ENCODE measurements at places on chromosomes 13 and 19.

- no peak for DNase-seq
Measured at GRCh38 chr13:78593652-78594455, 9.5 kb downstream of the POU4F1 start.

DNA sequence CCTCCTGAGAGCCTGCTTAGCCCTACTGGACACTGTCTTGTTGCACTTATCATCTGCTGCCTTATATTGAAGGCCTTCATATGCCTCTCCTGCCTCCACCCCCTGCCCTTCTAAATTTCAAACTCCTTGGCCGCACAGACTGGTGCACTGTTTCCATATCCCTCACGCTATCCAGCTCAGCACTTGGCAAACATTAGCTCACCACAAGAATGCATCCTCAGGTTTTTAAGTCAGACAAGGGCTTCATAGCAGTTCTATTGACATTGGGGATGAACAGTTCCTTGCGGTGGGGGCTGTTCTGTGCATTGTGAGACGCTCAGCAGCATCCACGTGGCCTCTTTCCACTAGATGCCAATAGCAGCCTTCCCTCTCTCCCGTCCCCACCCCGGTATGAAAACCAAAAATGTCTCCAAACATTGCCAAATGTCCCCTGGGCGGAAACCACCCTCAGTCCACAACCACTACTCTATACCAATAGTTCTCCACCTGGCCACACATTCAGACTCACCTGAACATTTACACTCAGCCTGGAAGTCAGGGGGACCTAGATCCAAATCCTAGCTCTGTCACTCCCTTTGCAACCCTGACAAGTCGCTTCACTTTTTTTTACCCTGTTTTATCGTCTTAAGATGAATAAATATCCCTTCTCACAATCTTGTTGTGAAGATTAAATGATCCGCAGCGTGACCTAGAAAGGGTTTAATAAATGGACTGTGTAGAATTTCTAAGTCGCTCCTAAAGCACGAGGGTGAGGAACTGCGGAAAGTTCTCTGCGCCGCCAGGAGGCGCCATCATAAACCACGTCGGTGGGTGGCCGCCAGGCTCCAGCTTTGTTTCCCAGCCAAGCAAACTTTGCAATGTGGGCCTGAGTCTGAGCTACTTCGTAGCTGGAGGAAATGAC is 3.6 kb upstream of the CEACAM3 start:
- DNase-seq = peak; percentile 15

GRCh38 chr13:104327211-104327610 is 1261.0 kb upstream of the SLC10A2 start:
- no peak for DNase-seq

GRCh38 chr19:12946731-12947496 is 1.3 kb downstream of the RAD23A start:
- DNase-seq = no peak

DNA sequence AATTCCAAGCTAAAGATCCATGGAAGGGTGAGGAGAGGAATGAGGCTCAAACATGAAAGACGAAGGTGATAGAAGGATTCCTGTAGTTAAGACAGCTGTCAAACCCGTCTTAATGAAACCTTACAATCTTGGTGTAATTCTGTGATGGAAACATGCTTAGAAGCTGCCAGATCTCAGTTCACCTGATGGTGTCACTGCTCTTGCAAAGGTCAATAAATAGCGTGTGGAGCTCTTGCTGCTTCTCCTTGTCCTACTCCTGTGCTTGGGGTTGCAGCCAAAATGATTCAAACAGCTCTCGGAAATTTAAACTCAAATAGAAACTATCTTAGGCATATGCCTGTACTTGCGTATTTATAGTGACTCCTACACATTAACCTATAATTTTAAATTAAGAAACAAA is 1705.0 kb downstream of the OLFM4 start:
- DNase-seq = no peak

DNA sequence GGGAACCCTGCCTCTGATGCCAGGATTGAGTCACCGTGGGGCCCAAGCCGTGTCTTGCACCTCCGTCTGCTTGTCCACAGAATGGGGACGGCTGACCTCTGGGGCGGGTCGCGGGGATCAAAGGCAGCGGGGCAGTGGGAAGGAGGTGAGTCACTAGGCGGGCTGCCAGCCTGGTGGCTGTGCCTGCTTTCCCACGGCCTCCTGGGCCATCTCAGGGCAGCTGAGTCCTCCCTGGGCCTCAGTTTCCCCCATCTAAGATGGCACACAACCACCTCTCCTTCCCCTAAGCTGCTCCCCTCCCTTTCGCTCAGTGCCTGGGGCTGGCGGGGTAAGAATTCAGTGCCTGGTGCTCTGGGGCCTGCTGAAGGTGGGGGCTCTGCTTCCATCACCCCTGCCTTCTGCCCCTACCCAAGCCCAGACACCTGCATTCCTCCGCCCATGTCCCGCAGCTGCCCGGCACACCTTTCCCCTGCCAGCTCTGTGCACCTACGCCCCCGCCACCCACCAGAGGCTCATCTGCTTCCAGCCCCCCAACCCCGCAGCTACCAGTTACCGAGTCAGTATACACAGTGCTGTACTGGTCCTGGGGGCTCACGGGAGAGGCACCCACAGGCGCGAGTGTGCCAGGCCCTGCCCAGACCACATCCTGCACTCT is 3.5 kb downstream of the MKNK2 start:
- DNase-seq = no peak

- no peak for DNase-seq
Measured at GRCh38 chr13:101258071-101258470, 158.2 kb downstream of the NALCN start.

DNA sequence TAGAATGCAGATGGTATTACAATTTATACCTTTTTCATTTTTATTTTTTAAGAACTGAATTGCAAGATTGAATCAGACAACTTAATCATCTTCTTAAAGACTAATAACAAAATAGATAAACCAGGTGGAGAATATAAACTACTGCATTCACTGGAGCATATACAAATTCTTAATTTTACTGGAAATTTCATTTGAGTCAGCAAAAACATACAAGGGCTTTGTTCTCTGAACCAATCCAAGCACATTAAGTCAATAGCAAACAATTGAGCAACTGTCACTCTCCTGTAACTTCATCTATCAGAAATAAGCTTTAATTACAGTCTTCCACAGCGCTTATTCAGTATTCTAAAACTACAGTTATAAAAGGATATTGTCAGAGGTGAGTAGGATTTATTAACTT is 167.4 kb upstream of the OBI1 start:
- DNase-seq = no peak

DNA sequence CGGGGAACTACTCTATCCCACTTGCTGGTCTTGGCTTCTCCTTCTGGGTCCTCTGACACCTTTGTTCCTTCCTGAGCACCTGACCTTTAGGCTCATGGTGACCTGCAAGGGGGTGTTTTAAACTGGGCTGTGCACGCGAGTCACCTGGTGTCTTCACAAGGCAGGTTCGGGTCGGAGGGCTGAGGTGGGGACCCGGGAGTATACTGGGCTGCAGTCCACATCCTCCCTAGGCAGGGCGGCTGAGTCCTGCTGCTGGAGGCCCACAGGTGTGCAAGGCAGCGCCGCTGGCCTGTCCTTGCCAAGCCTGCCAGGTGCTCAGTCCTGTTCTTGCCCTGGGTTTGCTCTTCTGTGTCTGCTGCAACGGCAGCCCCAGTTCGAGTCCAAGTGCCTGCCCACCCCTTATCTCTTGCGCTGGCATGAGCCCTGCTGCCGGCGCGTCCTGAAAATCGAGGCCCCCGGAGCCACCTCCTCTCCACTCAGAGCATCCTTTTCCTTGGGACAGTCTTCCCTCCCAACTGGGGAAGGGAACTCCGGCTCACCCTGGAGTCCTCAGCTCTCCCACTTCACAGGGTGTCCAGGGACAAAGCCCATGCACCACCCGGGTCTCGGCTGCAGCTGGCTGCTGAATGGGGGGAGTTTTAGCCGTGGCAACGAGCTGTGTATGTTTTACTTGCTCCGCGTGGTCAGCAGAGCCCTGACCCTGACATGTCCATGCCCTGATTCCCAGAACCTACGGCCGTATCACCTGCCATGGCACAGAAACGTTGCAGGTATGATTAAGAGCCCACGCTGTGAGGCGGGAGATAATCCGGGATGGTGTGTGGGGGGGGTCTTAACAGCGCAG is 193.5 kb downstream of the TEX29 start:
- no peak for DNase-seq

DNA sequence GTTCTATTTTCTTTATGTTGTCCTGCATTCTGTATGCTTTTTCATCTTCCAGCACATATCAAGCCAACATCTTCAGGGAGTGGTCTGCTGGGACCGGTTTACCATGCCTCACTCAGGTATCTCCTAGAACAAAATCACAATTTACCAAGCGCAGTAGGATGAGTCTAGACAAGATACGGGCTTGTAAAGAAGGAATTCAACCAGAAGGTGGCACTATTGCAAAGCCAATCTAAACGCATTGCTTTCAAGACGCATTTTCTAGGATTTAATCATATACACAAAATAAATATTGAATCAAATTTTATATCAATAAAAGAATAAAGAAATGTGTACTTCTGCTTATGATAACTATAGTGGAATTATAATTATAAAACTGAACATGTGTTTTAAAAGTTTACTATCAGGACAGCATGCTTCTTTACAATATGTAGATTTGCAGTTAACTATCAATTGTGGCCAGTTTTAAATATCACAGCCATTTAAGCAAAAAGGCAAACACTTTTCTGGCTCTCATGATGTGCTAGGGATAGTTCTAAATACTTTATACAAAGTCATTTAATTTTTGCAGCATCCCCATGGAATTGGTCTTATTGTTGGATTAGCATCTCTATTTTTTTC is 16.1 kb upstream of the TPP2 start:
- no peak for DNase-seq

GRCh38 chr13:27347211-27347772 is 76.7 kb downstream of the RASL11A start:
- no peak for DNase-seq

DNA sequence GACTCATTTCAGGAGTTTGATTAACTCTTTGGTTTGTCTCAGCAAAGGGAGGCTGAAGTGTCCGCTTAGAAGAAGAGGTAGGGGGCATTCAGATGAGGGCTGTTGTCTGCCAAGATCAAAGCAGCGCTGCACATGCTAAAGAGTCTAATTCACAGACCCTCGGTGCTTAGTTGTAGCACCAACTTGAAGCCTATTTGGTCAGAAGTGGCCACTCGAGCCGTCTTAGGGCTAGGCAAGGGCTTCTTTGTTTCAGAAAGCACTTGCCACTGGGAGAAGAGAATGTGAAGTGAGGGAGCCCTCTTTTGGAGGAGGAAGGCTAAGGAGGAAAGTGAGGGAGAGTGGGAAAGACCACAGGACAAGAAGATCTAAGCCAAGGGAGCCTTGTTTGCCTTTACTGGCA is 313.4 kb upstream of the TMTC4 start:
- DNase-seq = no peak

DNA sequence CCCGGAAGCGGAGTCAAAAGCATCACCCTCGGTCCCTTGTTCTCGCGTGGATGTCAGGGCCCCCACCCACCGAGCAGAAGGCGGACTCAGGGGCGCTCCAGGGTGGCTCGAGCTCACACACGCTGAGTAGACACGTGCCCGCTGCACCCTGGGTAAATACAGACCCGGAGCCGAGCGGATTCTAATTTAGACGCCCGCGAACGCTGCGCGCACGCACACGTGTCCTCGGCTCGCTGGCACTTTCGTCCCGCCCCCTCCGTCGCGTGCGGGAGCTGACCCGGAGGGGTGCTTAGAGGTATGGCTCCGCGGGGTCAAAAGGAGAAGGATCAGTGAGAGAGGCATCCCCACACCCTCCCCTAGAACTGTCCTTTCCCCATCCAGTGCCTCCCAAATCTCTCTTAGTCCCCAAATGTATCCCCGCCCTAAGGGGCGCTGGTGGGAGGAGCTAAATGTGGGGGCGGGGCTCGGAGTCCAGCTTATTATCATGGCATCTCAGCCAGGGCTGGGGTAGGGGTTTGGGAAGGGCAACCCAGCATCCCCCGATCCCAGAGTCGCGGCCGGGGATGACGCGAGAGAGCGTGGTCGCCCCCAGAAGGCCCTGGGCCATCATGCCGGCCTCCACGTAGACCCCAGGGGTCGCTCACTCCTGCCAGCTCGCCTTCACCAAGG is 451 bp upstream of the ICAM5 start:
- DNase-seq = no peak

DNA sequence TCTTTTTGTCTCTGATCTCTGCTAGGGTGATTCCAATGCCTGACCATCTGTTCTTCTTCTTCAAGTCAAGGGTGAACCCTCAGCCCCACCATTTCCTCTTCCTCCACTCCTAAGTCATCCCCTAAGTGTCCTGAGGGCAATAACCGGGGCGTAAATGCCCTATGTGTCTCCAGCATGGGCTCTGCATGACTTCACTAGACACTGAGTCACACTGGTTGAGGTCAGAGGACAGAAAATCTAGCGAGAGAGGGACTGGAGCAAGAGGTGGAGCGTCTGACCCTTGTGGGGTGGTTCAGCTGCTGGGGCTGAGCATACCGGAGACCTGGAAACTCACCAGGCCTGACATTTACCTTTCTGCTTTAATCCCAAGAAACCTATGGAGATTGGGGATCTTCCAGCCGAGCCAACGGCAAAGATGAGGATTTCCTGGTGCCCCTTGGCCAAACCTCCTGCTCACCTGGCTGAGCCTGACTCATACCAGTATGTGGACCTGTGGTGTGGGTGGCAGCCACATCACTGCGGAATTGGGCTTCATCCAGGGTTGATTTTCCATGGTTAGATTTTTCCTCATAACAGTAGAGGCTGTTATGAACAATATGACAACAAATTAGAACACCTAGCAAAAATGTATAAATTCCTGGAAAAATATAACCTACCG is 26.9 kb downstream of the SCGB2B2 start:
- DNase-seq = no peak

DNA sequence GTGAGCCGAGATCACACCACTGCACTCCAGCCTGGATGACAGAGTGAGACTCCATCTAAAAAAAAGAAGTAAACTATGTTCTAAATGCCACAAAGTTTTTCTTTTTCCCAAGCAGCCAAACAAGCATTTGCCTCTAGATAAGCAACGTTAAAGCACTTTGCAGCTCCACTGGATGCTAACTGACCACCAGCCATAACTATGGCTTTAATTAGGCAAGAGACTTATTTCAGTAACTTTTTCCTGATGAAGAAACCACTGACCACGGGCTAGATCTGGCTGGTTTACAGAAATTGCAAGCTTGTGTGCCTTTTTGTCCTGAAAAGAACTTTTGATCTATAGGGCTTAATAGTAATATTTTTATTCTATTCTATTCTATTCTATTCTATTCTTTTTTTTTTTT is 22.1 kb downstream of the CD70 start:
- no peak for DNase-seq

GRCh38 chr13:71056581-71056980 is 810.4 kb downstream of the DACH1 start:
- no peak for DNase-seq
